Inflammatory macrophage treated with lipopolysaccharide for 1 hour (primary cell): ENCODE measurements at places on chromosomes 7 and 10.

- no peak for DNase-seq
Observed at GRCh38 chr7:96236198-96237039, 85.5 kb downstream of the SLC25A13 start.

- no peak for DNase-seq
Observed at GRCh38 chr7:150476819-150477631, 26.6 kb downstream of the GIMAP8 start.

GRCh38 chr10:102779680-102780526, 36.2 kb downstream of the WBP1L start:
- DNase-seq = peak; percentile 48

DNA sequence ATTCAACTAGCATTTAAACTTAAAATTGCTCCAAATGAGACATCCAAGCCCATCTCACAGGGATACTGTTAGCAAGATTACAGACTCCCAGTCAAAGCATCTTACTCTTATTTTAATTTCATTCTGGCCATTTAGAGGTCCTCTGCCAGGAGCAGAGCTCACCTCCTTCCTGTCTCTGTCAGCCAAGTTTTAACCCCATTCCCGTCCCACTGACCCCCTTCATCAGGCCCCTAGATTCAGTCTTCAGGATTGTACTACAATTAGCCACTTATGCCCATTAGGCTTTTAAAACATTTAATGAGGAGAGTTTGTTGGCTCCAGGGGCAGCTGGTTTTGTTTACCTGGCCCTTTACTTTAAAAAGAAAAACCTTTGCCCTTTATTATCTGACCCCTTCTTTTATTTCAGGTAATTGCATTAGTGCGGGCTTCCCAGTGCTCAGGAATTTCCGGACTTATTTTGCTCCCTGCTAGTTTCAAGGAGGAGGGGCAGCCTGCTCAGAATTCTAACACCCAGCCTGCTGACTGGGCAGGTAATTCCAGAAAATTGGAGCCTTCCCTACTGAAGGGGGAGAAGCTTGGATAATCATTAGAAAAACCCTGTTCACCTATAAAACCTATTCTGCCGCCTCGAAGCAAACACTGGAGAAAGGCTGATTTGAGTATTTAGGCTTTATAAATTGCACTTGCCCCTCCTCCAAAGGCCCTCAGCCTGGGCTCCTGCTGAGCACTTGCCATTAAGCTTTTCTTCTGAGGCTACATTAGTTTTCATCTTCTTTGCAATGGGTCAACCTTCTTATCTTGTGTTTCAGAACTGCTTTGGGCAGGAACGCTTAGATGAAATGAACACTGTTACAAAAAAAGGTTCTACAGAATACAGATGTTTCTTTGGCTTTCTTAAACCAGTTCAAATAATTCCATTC, 200.5 kb upstream of the HPS1 start:
- DNase-seq = no peak
